Omental fat pad (tissue), 4 donors: ENCODE measurements at places on chromosomes 3 and 15. TPM values are rescaled to one million over a fixed set of nuclear protein-coding genes. Genes with fewer than 3 reads are reported as not detected.

DNA sequence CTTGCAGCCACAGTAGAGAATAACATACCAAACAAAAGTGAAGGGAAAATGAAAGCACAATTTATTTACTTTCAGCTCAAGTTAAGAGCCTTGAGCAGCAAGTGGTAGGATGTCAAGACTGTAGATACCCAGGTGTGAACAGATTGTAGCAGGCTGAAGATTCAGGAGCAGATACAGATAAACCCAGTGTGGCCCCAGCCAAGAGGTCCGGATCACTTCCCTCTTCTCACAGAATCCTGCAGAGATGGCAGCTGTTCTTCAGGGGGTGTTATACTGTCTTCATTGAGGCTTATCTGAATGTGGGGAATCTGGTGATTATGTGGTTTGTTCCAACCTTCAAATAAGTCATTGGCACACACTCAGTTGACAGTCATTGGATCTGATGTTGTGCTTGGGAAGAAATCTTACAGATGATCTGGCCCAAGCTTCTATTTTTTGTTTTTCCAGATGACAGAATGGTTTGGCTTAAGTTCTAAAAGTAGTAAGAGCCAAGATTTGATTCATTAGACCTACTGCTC is 2.2 kb downstream of the STARD9 start:
- DNase-seq, result no peak

- peak; percentile 19 for DNase-seq
Observed at GRCh38 chr15:85752491-85752961, 42.2 kb downstream of the KLHL25 start.

DNA sequence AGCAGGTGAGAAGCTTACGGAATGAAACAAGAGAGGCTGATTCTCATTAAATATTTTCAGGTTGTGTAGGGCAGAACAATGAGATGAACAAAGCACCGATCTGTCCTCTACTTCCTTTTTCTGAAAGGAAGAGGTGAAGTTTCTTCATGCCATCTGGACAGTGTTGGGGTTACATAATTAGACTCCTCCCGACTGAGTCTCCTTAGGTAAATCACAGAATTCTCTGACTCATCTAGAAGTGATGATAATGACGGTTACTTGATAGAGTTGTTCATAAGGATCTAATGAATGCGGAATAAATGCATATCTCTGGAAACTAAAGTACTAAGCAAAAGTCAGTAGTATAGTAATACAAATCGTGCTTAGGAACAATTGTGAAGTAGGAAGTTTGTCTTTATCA is 21.2 kb downstream of the CRTC3 start:
- DNase-seq, result no peak

DNA sequence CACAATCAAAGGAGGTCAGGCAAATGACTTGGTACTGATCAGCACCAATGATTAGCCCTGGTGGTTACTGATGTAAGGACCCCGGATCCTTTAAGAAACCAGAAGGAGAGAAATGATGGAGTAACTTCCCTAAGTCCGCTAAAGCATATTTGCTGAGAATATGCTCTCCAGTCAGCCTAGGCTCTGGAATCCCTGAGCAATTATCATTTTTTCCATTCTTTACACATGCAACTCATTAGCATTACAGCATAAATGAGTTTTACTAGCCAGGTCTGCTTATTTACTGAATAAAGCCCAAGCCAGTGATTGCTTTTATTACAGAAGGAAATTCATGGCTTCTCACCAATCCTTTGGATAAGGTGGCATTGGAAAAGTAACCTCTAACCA is 139.2 kb upstream of the WNT5A start:
- no peak for DNase-seq

DNA sequence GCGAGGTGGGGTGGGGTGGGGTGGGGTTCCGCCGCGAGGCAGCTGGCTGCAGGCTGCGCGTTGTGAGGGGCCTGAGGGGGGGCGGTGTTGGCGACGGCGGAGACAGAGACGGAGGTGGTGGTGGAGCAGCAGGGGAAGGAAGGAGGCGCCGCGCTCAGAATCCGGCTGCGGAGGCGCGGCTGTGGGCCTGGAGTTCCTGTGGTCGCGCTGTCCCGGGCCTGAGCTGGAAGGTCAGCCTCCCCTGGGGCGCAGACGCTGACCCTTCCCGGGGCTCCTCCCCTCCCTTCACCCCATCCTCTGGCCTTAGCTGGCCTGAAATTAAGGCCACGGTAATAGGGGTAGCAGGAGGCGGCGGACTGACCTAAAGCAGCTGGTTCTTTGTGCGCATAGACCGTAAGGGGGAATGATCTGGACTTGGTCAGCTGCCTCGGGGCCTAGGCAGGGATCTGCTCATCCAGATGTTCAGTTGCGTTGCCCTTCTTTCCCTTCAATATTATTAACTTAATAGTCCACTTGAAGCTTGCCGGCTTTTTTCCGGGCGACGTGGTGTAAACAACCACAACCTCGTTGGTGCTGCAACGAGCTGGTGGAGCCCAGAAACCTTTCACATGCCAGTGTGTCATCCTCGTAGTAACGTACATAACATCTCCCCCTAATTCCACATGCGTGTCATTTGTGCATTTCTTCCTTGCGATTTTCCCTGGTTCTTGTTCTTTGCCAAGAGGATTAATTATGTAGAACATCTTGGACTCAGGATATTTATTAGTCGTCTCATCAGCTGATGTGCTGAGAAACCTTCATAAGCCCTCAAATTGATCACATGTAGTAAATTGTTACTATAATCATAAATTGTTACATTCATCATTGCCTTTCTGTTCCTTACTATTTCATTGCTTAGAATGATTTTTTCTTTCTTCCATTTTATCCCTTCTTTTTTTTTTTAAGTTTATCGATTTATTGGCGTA is 626 bp downstream of the SEC62 start:
- peak; percentile 28 for DNase-seq

DNA sequence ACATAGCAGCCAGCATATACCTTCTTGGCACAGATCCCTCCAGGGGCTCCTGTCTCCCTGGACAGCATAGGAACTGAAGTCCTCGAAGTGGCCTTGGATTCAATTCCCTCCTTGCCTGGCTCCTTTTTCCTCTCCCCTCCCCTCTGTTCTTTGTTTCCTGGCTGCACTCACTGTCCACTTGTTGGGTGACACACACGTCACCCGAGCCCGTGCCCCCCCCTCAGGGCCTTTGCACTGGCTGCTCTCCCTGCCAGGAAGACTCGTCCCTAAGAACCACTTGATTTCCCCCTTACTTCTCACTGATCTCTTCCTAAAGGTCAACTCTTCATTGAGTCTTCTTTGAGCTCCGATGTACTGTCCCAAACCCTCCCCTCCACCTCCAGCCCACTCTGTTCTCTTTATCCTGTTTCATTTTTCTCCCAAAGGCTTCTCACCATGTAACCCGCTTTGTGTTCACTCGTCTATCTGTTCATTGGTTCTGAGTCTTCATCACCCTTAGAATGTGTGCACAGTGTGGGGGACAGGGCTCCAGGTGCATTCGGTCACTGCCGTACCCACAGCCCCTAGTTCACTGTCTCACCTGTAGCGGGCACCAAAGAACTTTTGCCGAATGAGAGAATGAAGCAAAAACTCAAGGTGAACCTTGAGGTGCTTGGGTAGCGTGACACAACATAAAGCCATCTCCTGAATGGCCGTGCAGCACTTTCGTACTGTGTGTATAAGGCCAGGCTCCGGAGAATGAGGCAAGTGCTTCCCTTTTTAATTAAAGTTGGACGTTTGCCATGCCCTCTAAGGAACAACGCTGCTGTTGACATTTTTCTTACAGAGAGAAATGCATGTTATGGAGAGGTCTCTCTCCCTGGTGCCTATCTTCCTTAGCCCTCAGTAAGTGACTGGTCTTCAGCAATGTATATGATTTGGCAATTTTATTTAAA is 74.0 kb downstream of the CHRNA7 start:
- DNase-seq, result no peak

DNA sequence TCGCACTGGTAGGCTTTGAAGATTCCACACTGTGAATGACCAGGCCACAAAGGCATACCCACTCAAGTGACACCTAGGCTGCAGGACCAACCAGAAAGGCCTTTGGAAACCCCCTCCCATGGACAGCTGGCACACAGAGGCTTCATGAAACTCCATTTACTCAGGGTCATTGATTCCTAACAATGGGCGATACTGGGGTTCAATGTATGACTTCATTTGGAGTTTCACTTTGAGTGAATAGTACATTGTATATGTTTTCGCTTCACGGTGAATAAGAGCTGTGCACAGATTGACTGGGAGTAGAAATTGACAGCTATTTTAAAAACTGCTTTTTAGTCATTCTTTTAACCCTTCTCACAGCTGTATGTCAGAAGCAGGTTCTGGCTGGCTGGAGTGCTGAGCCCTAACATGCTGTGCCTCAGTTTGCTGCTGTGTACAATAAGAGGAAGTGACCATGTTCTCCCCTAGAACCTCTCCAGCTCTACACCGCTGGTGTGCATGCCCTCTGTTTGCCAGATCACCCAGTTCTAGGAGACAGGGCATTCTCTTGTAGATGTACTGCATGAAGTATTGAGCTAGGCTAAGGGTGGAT is 15.4 kb upstream of the CX3CR1 start:
- DNase-seq, result no peak

- no peak for DNase-seq
Observed at GRCh38 chr3:31841515-31841914, 139.5 kb downstream of the OSBPL10 start.

Gene CCDC71
- 24.3 TPM for total RNA-seq

Gene DCLK3
- 0.47 TPM for total RNA-seq

Gene GLDN
- 51.7 TPM for total RNA-seq

Gene RTP4
- 3.0 TPM for total RNA-seq

Gene MAP1A
- total RNA-seq, result 2.5 TPM

Gene EIF4E3
- total RNA-seq, result 20.3 TPM
